Liver (tissue), 10 donors: ENCODE measurements at places on chromosomes 1 and 21. TPM values are rescaled to one million over a fixed set of nuclear protein-coding genes. Genes with fewer than 3 reads are reported as not detected.
A peak's percentile ranks its signal among the peaks of the same experiment; 100 is the strongest.

GRCh38 chr1:223639331-223639749 is 26.2 kb downstream of the CAPN8 start:
- H3K27ac ChIP-seq: peak overlapping the region; percentile 76
- no peak overlapping the region for H3K4me3 ChIP-seq
- H3K27me3 ChIP-seq: no peaks in the 10 kb centered on the region
- no peak for DNase-seq

- peaks cover 19% of the 10 kb centered on the region for H3K4me1 ChIP-seq
- H3K4me3 ChIP-seq: peak overlapping the region; percentile 66
- peaks cover 23% of the 10 kb centered on the region for H3K27me3 ChIP-seq
- DNase-seq: no peak
- peak overlapping the region; percentile 35 for H3K27ac ChIP-seq
Measured at GRCh38 chr1:220528679-220529501, 954 bp downstream of the MARK1 start.

GRCh38 chr1:227728892-227729143 is 6.3 kb downstream of the JMJD4 start:
- peak overlapping the region; percentile 80 for H3K27ac ChIP-seq
- H3K4me1 ChIP-seq: peaks cover 57% of the 10 kb centered on the region
- peak overlapping the region; percentile 70 for H3K4me3 ChIP-seq

GRCh38 chr1:46061146-46061545 is 71.3 kb downstream of the PIK3R3 start:
- no peak overlapping the region for H3K27ac ChIP-seq
- no peaks in the 10 kb centered on the region for H3K36me3 ChIP-seq
- H3K4me1 ChIP-seq: no peaks in the 10 kb centered on the region

DNA sequence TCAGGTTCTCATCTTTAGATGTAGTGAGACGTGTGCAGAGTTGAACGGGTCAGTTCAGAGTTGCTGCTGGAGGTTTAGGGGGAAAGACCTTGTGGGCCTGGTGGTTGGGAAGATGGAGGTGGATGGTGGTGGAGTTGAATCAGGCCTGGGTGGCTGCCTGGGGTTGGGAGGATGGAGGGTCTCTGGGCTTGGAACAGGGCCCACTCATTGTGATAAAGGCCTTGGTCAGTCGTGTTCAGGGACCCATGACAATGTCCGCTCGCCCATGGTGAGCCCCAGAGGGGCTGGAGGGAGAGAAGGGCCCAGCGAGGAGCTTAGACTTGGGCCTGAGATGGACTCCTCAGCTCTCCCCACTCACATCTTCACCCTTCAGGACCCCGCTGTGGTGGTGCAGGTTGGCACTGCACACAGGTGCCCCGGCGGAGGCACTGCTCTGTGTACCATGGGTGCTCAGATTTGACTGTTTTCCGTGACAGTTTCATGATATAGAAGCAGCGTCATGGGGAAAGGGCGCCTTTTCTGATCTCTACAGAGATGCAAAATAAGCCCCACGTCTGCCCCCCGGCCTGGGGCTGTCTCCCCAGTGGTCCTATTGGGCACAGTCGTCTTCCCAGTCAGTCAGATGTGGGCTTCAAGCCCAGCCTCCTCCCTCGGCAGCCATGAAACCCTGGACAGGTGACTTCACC is 39.2 kb downstream of the DISP3 start:
- no peaks in the 10 kb centered on the region for H3K36me3 ChIP-seq
- H3K27me3 ChIP-seq: no peaks in the 10 kb centered on the region
- DNase-seq: no peak
- no peaks in the 10 kb centered on the region for H3K4me1 ChIP-seq
- no peak overlapping the region for H3K4me3 ChIP-seq

DNA sequence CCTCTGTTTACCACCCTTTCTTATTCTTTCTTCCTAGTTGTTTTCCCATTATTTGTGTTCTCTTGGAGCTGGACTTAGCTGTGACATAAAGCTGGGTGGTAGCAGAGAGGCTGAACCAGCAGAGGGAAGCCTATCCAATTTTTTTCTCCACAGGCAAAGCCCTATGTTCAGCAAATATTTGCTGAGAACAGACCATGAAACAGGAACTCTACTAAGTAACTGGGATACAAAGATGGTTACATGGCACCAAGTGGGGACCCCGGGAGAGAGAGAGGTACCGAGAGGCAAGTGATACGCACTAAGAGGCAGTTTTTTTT is 6.6 kb downstream of the CFAP141 start:
- H3K4me1 ChIP-seq: peaks cover 7% of the 10 kb centered on the region
- no peak for DNase-seq
- no peaks in the 10 kb centered on the region for H3K27me3 ChIP-seq
- H3K4me3 ChIP-seq: no peak overlapping the region

GRCh38 chr1:30748098-30748698 is 9.4 kb downstream of the LAPTM5 start:
- H3K36me3 ChIP-seq: no peaks in the 10 kb centered on the region
- peak overlapping the region; percentile 30 for H3K27ac ChIP-seq
- H3K4me3 ChIP-seq: no peak overlapping the region
- no peaks in the 10 kb centered on the region for H3K4me1 ChIP-seq
- H3K27me3 ChIP-seq: no peaks in the 10 kb centered on the region

- no peak for DNase-seq
- H3K27ac ChIP-seq: no peak overlapping the region
- H3K36me3 ChIP-seq: no peaks in the 10 kb centered on the region
Measured at GRCh38 chr1:24908591-24909259, 21.4 kb downstream of the RUNX3 start.

The PRR9 gene
- not detected for total RNA-seq

The ZMYND12 gene
- total RNA-seq: 3.0 TPM

The FCRL6 gene
- 2.7 TPM for total RNA-seq

The B3GALT5 gene
- 0.33 TPM for total RNA-seq

The TEX38 gene
- not detected for total RNA-seq

The DISP3 gene
- 0.08 TPM for total RNA-seq

The POTED gene
- not detected for total RNA-seq

The CD2 gene
- 0.28 TPM for total RNA-seq

The AMY1A gene
- not detected for total RNA-seq
